Thyroid gland (tissue), 4 donors: ENCODE measurements at places on chromosomes 1 and 21. TPM values are rescaled to one million over a fixed set of nuclear protein-coding genes. Genes with fewer than 3 reads are reported as not detected.
A peak's percentile ranks its signal among the peaks of the same experiment; 100 is the strongest.

- H3K36me3 ChIP-seq: no peaks in the 10 kb centered on the region
- peak overlapping the region; percentile 60 for H3K27ac ChIP-seq
- no peaks in the 10 kb centered on the region for H3K4me1 ChIP-seq
- no peak overlapping the region for H3K4me3 ChIP-seq
Observed at GRCh38 chr1:99808391-99809115, 41.6 kb upstream of the AGL start.

The KRTAP12-2 gene
- not detected for total RNA-seq

- no peak overlapping the region for H3K4me3 ChIP-seq
- no peak overlapping the region for H3K27ac ChIP-seq
- H3K36me3 ChIP-seq: no peaks in the 10 kb centered on the region
Observed at GRCh38 chr1:176802316-176802715, 339.3 kb downstream of the PAPPA2 start.

DNA sequence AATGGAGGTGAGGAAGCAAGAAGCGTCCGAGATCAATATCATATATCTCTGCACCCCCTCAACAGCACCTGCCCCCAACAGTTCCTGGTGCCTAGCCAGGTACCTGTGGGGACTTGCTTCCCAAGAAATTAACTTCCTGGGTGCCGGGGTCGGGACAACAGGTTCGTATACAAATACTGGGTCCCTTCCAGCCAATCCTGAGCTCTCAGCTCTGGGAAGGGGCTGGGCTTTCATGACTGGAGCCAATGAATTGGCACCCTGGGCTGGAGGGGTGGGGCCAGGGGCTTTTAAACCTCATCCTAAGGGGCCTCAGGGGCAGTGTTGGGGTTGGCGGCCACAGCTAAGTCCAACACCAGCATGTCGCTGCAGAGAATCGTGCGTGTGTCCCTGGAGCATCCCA lies at the start of gene PADI3:
Gene PADI3 (plus strand): TSS at position 318 of the 400 bp plus-strand sequence. CDS start 40 bp downstream, at position 358.
- no peak within 1 kb of the TSS for H3K27ac ChIP-seq
- no peak for DNase-seq
- H3K4me1 ChIP-seq: no peaks in the 10 kb centered on the region
- H3K27me3 ChIP-seq: no peaks in the 10 kb centered on the region

The PEX11B gene
- total RNA-seq: 39.2 TPM

The LGR6 gene
- total RNA-seq: 4.8 TPM

GRCh38 chr1:70455291-70455690 lies 44.2 kb downstream of the CTH start:
- no peak for DNase-seq
- H3K27ac ChIP-seq: no peak overlapping the region
- H3K4me1 ChIP-seq: no peaks in the 10 kb centered on the region
- no peak overlapping the region for H3K4me3 ChIP-seq
- no peaks in the 10 kb centered on the region for H3K36me3 ChIP-seq
- no peaks in the 10 kb centered on the region for H3K27me3 ChIP-seq

- peaks cover 6% of the 10 kb centered on the region for H3K4me1 ChIP-seq
- no peak overlapping the region for H3K4me3 ChIP-seq
- H3K27me3 ChIP-seq: no peaks in the 10 kb centered on the region
Observed at GRCh38 chr1:87449348-87449963, 120.8 kb downstream of the LMO4 start.

GRCh38 chr1:247104965-247105364 lies 809 bp upstream of the ZNF669 start:
- H3K4me1 ChIP-seq: peaks cover 11% of the 10 kb centered on the region
- H3K4me3 ChIP-seq: no peak overlapping the region
- H3K36me3 ChIP-seq: peaks cover 12% of the 10 kb centered on the region
- no peak overlapping the region for H3K27ac ChIP-seq
- no peaks in the 10 kb centered on the region for H3K27me3 ChIP-seq

GRCh38 chr1:31798086-31798432 lies 17.8 kb downstream of the SPOCD1 start:
- H3K36me3 ChIP-seq: no peaks in the 10 kb centered on the region
- H3K27ac ChIP-seq: no peak overlapping the region
- DNase-seq: no peak
- H3K4me3 ChIP-seq: no peak overlapping the region
- H3K27me3 ChIP-seq: no peaks in the 10 kb centered on the region

- H3K36me3 ChIP-seq: no peaks in the 10 kb centered on the region
- peaks cover 12% of the 10 kb centered on the region for H3K4me1 ChIP-seq
- H3K4me3 ChIP-seq: no peak overlapping the region
- no peak for DNase-seq
- no peak overlapping the region for H3K27ac ChIP-seq
- no peaks in the 10 kb centered on the region for H3K27me3 ChIP-seq
Observed at GRCh38 chr1:119688810-119689209, 22.9 kb upstream of the PHGDH start.

DNA sequence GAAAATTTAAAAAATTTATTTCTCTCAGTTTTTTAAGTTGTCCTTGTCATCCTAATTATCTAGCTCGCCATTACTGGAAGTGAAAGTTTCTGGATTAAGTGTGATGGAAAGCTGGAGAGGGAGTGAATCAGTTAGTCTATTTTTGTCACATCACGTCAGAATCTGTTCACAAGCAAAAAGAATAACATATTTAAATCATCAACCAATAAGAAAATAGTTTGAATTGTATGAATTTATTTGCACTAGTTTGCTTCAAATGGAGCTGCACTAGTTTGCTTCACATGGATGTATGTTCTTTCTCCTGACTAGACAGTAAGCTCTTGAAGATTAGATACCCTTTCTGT lies 22.8 kb downstream of the PHC2 start:
- no peaks in the 10 kb centered on the region for H3K36me3 ChIP-seq
- no peak overlapping the region for H3K4me3 ChIP-seq
- no peaks in the 10 kb centered on the region for H3K4me1 ChIP-seq
- H3K27ac ChIP-seq: no peak overlapping the region
- H3K27me3 ChIP-seq: no peaks in the 10 kb centered on the region
- no peak for DNase-seq

The HAO2 gene
- not detected for total RNA-seq

DNA sequence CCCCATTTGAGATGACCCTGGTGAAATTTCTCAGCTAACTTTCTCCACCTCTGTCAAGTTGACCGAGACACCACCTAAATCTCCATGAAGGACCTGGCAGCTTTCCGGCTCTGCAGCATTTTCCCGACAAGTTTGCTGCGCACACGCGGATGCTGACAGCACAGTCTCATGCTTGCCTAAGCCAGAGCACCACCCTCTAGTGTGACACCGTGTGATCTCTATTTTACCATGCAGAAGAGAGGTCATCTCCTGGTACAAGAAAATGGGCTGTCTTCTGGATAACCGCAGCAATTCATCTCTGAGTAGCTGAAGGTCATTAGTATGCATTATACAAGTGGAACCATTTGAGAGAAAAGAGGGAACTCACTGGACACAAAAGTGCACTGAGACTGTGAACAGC lies 38.9 kb upstream of the H6PD start:
- H3K27ac ChIP-seq: no peak overlapping the region
- DNase-seq: no peak

The HEYL gene
- 13.1 TPM for total RNA-seq

DNA sequence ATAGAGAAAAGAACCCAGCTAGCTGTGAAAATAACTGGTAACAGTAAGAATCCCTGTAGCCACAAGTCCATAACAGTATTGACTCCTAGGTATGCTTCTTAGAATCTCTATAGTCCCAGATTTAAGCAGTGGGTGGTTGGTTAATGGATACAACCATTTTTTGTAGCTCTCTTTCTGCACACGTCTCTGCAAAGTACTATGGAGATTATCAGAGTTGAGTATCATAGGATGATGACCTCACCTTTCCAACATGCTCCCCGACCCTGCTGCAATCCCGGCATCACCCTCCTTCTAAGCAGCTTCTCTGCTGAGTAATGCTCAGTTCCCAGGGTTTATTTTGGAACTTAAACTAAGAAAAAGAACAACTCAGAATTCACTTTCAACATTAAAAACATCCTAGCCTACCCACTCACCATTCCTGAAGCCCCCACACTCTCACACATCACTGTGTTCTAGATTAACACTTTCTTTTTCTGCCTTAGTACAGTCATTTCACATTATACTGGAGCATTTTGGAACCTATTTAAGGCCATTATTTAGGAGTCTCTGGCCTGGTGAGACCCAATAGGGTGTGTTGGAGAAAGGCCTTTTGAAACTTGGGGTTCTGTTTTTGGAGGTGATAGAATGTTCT lies 2.7 kb downstream of the MLLT11 start:
- no peaks in the 10 kb centered on the region for H3K27me3 ChIP-seq
- H3K4me3 ChIP-seq: no peak overlapping the region
- H3K27ac ChIP-seq: no peak overlapping the region
- DNase-seq: no peak
- peaks cover 7% of the 10 kb centered on the region for H3K4me1 ChIP-seq

The EGLN1 gene
- total RNA-seq: 48.5 TPM

- no peaks in the 10 kb centered on the region for H3K27me3 ChIP-seq
- DNase-seq: no peak
- no peak overlapping the region for H3K4me3 ChIP-seq
- no peak overlapping the region for H3K27ac ChIP-seq
- no peaks in the 10 kb centered on the region for H3K36me3 ChIP-seq
Observed at GRCh38 chr1:226349081-226349480, 40.1 kb upstream of the LIN9 start.

- peak overlapping the region; percentile 43 for H3K27ac ChIP-seq
- no peaks in the 10 kb centered on the region for H3K27me3 ChIP-seq
- no peak overlapping the region for H3K4me3 ChIP-seq
- DNase-seq: peak; percentile 39
- peaks cover 6% of the 10 kb centered on the region for H3K36me3 ChIP-seq
Observed at GRCh38 chr1:21149430-21149854, 27.3 kb downstream of the EIF4G3 start.

GRCh38 chr21:35026617-35027562 lies 22.2 kb downstream of the RUNX1 start:
- no peaks in the 10 kb centered on the region for H3K36me3 ChIP-seq
- H3K27ac ChIP-seq: no peak overlapping the region
- peaks cover 4% of the 10 kb centered on the region for H3K4me1 ChIP-seq
- no peak overlapping the region for H3K4me3 ChIP-seq
- no peaks in the 10 kb centered on the region for H3K27me3 ChIP-seq

GRCh38 chr1:117032681-117033539 lies 27.2 kb upstream of the TTF2 start:
- H3K4me1 ChIP-seq: no peaks in the 10 kb centered on the region
- no peak for DNase-seq
- no peak overlapping the region for H3K4me3 ChIP-seq
- no peaks in the 10 kb centered on the region for H3K36me3 ChIP-seq
- no peaks in the 10 kb centered on the region for H3K27me3 ChIP-seq

DNA sequence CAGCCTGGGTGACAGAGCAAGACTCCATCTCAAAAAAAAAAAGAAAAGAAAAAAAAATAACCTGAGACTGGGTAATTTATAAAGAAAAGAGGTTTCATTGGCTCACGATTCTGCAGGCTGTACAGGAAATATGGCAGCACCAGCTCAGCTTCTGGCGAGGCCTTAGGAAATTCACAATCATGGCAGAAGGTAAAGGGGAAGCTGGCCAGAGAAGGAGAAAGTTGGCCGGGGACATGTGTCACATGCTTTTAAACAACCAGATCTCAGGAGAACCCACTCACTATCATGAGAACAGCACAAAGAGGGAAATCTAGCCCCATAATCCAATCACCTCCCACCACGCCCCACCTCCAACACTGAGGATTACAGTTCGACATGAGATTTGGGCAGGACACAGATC lies 125.3 kb downstream of the DISP1 start:
- no peaks in the 10 kb centered on the region for H3K27me3 ChIP-seq
- H3K27ac ChIP-seq: no peak overlapping the region
- H3K4me3 ChIP-seq: no peak overlapping the region
- no peak for DNase-seq
- H3K36me3 ChIP-seq: no peaks in the 10 kb centered on the region

DNA sequence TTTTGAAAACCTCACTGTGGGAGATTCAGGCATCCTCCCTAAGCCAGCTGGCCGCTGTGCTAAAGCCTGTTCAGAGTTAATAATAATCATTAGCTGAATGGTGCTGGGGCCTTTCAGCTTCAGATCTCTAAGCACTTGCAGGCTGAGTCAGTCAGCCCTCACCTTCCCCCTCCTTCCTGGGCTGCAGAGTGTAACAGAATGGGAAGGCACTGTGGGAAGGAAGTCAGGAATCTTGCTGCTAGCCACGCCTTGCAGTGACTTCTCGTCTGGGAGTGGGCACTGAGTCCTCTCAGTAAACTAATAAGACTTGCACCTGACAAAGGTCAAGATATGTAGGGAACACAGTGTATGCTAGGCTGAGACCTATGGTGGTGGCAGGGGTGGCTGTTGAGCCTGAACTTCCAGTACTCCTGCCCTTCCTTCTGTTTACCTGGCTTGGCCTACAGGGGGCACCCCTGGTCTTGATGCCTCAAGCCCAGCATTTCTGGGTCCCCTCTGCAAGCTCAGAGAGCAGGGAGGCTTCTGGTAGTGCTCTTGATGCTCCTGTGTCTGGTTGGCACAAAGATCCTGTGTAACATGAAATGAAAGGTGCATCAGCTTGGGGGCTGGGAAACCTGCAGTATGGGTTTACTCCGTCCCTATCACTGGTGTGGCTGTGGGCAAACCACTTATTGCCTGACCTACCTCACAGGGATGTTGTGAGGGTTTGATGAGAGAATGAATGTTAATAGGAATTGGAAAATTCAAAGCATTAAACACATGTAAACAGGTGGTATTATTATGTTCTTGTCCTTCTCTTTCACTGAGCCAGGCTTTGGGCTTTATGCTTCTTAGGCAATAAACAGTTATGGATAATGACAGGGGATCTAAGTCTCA lies 6.0 kb downstream of the CYB561D1 start:
- no peak overlapping the region for H3K27ac ChIP-seq
- no peaks in the 10 kb centered on the region for H3K27me3 ChIP-seq

DNA sequence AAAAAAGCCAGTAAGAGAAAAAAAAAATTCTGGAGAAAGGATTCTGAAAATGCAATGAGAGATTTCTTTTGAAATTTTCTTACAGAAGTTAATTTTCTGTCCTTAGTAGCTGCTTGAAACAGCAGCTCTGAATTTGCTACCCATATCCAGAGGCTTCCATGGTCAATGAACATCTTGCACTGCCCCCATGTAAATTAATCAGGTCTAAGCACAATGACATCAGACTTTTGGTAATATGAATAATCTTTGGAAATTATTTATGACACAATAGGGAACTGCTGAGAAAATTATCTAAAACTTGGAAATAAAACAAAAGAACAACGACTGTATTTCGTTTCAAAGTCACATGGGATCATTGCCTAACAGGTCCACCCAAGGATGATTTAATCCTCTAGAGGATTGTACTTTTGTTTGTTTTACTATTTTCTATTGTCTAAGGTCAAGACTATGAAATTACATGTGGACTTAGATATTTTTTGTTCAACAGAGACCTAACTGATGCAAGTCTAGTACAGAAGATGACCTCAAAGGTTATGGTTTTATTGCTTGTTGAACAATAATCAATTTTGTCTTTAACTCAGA lies 312.1 kb downstream of the BACH1 start:
- no peaks in the 10 kb centered on the region for H3K27me3 ChIP-seq
- no peak overlapping the region for H3K27ac ChIP-seq
- H3K4me3 ChIP-seq: no peak overlapping the region

The CYP2J2 gene
- total RNA-seq: not detected

DNA sequence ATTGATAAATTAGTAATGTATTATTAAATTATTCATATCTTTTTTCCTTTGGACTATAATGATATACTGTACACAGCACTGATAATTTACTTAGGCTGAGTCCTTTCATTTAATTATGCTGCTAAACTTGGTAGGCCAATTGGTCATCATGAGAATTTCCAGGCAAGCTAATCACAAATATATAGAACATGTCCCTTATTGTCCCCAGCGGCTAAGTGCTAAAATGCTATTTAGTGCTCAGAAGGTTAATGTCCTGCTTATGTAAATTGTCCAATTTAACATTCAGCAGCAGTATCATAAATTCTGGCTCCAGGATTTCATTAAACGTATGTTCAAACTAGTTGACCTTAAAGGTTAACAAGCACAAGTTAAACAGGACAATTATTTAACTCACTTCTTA lies 30.0 kb upstream of the RRP15 start:
- H3K27me3 ChIP-seq: no peaks in the 10 kb centered on the region
- no peaks in the 10 kb centered on the region for H3K36me3 ChIP-seq
- no peak overlapping the region for H3K4me3 ChIP-seq
- DNase-seq: no peak
- no peaks in the 10 kb centered on the region for H3K4me1 ChIP-seq
- H3K27ac ChIP-seq: no peak overlapping the region
